ENCODE measurements at places on chromosomes 7 and 10.

GRCh38 chr10:86263209-86263608 lies 103.4 kb downstream of the GRID1 start:
- DNase-seq = no peak

DNA sequence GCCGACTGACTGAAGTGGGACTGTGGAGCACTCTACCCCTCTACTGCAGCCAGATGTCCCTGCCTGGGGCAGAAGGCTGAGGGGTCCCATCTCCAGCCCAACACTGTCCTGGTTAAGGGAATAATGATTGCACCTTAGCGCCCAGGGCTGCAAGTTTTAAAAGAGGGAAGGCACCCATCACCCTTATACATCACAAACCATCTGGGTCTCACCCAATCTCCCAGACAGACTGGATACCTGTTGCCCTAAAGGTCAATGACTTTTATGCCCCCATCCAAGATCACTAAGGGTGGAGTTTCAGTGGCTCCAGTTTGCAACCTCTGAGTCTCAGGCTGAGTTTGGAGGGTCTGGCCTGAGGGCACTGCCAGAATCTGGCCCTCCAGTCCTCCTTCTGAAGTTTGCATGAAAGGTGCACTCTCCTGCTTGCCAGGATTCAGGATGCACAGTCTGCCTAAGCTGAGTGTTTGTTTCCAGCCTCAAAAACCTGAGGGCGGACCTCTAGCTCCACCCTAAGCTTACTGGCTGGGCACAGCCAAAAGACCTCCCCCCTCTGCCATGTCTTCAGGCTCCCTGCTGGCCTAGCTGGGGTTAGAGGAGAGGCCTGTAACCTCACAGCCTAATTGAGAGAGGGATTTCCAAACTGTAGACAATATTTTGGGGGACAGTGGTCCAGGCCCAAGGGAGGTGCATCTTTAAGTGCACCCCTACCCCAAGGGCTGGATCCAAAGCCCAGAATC lies 2.5 kb upstream of the EMX2 start:
- DNase-seq = no peak

- no peak for DNase-seq
Measured at GRCh38 chr7:116463956-116464355, 35.6 kb upstream of the CAV2 start.

- DNase-seq = no peak
Measured at GRCh38 chr7:113128031-113128430, 9.7 kb upstream of the SMIM30 start.

DNA sequence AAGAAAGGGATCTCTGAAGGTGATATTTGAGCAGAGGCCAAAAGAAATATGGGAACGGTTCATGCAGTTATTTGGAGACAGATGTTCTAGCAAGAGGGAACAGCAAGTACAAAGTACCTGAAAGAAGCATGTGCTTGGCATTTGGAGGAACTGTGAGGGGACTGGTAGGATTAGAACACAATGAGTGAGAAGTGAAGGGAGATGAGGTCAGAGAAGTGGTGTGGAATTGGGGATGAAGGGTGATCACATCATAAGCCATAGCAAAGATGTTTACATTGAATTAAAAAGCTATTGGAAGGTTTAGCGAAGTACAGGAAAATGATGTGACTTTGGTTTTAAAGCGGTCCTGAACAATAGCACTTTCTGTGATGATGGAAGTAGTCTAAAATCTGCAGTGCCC lies 402.4 kb upstream of the LRGUK start:
- DNase-seq = no peak

DNA sequence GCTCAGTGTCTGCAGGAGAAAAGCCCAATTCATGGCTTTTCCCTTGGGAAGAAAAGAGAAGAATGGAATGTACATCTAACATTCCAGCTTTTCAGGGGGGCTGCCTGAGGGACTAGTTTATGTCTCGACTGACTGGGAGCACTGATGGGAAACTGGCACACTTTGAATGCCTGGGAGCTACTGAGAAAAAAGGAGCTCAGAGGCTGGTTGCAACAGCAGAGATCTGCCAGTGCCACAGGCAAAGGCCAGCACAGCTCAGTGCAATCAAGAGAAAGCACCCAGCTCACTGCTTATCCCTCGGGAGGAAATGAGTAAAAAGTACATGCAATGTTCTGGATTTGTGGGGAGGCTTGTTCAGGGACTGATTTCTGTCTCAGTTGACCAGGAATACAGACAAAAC lies 226.2 kb downstream of the COBL start:
- no peak for DNase-seq
